Activated CD8-positive, alpha-beta memory T cell treated with anti-CD3 and anti-CD28 coated beads, Interleukin-2, amount 50 U/mL, for 48 hours (primary cell): ENCODE measurements at places on chromosomes 12 and 14.
A peak's percentile ranks its signal among the peaks of the same experiment; 100 is the strongest.

GRCh38 chr14:72513965-72514659 is 379.8 kb downstream of the DPF3 start:
- DNase-seq, result no peak

- DNase-seq, result no peak
Observed at GRCh38 chr12:124752437-124753227, 111.0 kb downstream of the SCARB1 start.

DNA sequence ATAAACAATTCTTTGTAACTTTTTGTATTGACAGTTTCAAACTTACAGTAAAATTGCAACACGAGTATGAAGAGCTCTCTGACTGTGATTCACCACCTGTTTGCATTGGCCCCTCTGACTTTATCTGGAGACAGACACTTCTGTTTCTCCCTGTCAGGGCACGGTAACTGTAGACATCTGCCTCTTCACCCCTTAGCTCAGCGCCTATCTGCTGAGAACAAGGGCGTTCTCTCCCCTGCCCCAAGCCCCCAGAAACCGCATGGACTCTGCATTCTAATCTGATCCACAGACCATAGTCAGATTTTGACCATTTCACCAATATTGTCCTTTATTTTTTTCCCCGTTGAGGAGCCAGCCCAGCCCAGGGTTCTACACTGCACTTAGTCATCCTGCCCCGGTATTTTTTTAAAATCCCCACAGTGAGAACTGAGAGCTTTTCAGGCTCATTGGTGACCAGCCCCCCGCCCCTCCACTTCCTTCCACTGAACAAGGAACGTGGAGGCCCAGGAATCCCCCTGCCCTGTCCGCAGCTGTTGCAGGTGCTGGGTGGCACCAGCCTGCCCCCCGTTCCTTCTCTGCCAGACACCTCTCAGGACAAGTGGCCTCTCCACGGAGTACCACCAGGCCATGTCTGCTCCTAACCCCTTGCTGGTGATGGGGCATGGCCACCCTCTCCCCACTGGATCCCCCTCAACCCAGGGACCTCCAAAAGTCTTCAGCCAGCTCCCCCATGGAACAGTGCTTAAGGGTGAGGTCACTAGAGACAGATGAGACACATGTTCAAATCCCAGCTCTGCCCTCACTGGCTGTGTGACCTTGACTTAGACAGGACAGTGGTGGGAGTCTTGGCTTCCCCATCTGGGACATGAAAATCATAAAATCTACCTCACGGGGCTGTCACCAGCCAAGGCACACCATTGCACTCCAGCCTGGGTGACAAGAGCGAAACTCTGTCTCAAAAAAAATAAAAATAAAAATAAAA is 11.2 kb downstream of the RHOF start:
- DNase-seq, result peak; percentile 81

DNA sequence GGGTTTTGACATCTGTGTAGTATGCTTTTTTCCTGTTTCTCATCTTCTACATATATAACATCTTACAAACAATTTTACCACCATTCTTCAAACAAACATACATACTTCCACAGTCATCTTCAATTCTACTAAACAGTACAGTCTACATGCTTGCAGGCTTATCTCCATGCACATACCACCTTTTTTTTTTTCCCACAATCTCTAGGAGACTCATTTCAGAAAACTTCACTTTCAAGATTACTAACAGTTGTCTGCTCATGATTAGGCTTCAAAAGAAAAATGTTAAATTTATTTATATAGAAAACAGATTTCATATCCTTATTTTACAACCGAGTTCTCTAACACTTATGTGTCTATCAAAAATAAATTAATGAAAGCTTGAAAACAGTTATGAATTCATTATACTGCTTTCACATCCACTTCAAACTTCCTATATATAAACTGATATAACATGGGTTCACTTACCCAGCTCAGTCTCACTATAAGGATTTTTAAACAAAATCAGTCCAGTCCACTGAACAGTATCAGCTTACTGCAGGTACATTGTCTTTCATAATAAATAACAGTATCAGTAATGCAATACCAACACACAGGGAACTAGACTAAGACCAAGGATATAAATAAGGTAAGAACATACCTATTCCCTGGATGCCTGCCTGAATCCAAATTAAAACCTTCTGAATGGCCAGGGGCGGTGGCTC is 42.5 kb downstream of the LRP6 start:
- DNase-seq, result no peak

DNA sequence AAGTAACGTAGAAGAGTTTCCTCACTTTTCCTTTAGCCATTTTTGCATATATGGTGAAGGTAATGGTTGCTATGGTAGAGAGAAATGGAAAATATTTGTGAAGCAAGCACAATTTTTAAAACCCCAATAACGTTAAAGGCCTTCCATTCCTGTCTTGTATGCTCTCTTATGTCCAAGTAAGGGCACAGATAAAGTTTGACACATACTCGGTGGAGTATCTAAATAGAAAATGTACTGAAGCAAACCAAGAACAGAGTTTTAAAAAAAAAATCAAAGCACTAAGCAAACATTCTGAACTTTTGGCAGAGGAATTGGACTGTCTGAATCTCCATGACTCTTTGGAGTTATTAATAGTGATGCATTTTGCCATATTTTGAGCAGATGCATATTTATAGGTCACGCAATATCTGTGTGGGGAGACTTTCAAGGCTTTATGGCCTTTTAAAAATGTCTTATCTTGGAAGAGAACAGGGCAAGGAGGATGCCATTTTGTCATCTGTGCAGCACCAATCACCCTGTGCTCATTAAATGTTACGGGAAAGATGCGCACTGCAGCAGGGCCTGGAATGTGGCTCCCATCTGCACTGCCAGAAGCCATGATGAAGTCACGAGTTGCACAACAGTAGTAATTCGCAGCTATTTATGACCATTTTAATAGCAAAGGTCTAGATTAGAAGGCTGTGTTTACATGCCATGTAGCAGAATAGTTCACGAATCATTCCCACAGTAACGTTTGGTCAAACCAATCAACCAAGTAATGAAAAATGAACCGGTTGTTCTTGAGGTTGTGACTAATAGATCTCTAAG is 23.3 kb upstream of the AMIGO2 start:
- DNase-seq, result no peak

- DNase-seq, result peak; percentile 60
Observed at GRCh38 chr14:52069307-52070050, 620 bp upstream of the NID2 start.

GRCh38 chr12:57118711-57119271 is 7.6 kb upstream of the STAT6 start:
- DNase-seq, result no peak

- no peak for DNase-seq
Observed at GRCh38 chr12:101498252-101498651, 23.1 kb downstream of the SPIC start.

GRCh38 chr12:91185421-91185820 is 2.8 kb upstream of the DCN start:
- DNase-seq, result no peak

- no peak for DNase-seq
Observed at GRCh38 chr14:50551877-50552276, 8.1 kb upstream of the ATL1 start.

- DNase-seq, result no peak
Observed at GRCh38 chr14:90319173-90319572, 12.6 kb downstream of the NRDE2 start.

DNA sequence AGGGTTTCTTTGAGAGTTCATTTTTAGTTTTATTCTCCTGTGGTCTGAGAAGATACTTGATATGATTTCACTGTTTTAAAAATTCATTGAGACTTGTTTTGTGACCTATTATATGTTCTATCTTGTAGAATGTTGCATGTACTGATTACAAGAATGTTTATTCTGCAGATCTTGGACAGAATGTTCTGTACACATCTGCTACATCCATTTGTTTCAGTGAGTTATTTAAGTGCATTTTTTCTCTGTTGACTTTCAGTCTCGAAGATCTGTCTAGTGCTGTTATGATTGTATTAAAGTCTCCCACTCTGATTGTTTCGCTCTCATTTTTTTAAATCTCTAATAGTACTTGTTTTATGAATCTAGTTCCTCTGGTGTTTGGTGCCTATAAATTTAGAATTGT is 1319.8 kb downstream of the TMEM121 start:
- DNase-seq, result no peak

- DNase-seq, result no peak
Observed at GRCh38 chr14:55348766-55349453, 62.7 kb downstream of the ATG14 start.

GRCh38 chr12:91577586-91578539 is 395.2 kb upstream of the DCN start:
- no peak for DNase-seq

- DNase-seq, result no peak
Observed at GRCh38 chr12:29744365-29744764, 39.4 kb downstream of the TMTC1 start.

DNA sequence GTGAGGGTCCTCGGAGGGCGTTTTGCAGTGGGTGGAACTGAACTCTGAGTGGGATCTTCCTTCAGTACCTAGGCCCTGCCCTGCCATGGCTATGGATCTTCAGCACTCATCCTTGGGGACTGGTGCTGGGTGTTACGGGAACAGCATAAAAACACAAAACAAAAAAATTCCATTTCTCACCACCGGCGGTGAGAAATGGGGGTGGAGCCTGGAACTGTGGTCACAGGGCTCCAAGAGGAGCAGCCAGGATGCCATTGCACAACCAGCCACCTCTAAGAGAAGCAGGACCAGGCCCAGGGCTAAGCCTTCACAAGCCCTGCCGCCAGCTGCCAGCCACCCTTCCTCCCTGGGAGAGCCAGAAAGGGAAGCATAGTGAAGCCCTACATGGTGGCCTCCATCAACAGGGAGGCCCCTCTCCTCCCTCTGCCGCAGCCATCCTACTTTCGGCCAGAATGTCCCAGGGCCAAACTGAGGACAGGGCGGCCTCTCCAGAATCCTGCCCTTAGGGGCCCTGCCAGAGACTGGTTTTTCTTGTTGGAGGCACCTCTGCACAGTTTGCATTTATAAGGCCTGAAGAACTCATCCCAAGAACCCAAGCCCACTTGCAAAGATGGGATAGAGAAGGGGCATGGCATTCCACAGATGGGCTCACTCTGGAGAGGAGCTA is 76.5 kb downstream of the VCPKMT start:
- DNase-seq, result peak; percentile 66

- DNase-seq, result no peak
Observed at GRCh38 chr14:61992139-61992538, 229.9 kb downstream of the SNAPC1 start.

GRCh38 chr14:29391801-29392200 is 535.8 kb downstream of the PRKD1 start:
- DNase-seq, result no peak

DNA sequence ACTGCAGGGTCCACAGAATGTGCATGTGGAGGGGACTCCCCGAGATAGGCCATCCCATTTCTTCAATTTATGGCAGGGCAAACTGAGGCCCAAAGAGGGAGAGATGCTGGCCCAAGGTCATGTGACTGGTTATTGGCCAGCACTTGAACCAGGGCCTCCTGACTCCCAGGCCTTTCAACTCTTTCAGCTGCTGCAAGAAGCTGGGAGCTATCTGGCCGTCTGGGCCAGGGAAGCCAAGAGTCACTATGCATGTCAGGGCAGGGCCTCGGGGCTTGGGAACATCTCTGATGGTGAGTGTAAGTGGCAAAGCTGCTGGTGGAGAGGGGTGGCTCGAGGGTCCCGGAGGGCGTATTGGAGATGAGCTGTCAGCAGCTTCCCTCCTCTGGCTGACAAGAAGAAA is 9.5 kb upstream of the LTBP2 start:
- no peak for DNase-seq

DNA sequence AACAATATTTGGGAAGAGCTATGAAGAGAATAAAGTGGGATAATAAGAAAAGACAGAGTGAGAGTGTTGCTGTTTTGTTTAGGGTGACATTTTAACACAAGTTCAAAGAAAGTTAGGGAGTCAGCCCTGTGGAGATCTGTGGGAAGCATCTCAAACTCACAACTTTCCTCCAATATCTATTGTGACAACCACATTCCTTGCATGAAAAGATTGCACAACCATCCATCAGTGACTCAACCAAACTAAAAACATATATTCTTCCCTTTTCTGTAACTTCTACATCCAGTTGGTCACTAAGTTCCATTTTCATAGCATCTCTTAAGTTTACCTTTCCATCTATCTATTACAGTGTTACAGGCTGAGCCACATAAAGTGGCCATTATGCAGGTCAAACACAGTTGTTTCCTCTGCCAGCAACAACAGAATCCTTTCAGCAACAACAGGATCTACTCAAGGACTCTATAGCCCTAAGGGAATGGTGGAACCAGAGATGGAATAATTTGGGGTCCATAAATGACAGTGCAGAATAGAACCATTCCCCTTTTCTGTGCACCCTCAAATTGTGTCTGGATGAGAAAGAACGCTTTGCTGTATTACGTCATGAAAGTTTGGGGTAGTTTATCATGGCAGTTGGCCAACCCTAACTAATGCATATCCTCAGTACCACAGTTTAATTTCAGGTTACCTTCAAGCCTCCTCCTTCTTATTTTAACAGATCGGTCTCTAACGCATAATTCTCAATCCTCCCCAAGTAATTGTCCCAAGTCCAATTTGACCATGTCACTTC is 118.8 kb downstream of the ST8SIA1 start:
- no peak for DNase-seq

- DNase-seq, result no peak
Observed at GRCh38 chr12:15751741-15752140, 37.4 kb downstream of the EPS8 start.

DNA sequence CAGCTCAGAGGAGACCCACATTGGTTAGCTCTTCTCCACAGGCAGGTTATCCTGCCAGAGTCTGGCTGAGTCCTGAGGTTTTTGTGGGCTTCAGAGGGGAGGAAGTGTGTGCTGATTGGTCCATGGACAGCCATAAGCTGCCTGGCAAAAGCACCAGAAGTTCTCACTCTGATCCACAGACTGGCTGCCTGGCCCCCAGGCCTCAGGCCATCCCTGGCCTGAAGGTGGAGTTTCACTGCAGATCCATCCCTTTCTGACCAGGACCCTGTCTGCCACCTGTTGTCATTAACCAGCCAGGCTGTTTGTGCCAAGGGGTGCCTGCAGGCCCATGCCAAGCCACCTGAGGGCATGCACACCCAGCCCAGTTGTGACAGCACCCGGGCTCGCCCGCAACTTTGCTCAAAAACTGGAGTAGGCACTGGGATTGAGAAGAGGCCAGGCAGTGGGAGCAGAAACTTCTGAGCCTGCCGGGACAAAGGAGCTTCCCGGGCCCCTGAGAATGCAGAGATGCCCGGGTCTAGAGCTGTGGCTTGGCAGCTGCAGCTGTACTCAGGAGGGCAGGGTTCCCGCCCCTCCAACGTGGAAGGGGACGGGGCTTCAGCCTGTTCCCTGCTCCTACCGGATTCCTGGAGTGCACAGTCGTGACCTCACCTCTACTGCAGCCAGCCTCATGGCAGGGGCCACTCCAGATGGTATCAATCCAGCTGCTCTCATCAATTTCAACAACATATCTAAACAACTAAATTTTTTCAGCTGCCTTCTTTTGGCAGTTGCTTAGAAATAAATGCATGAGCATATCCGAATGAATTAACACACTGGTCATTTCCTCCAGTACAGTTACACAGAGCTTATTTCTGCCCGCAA is 1277.3 kb downstream of the SLC16A7 start:
- no peak for DNase-seq

- no peak for DNase-seq
Observed at GRCh38 chr14:87601036-87601435, 391.9 kb downstream of the GALC start.

GRCh38 chr12:95874452-95874851 is 15.7 kb downstream of the SNRPF start:
- no peak for DNase-seq

GRCh38 chr12:992647-993046 is 1.6 kb downstream of the ERC1 start:
- no peak for DNase-seq

GRCh38 chr12:26817183-26817591 is 15.8 kb downstream of the ITPR2 start:
- DNase-seq, result no peak
